ENCODE measurements at places on chromosomes 6 and 20.
A peak's percentile ranks its signal among the peaks of the same experiment; 100 is the strongest.

DNA sequence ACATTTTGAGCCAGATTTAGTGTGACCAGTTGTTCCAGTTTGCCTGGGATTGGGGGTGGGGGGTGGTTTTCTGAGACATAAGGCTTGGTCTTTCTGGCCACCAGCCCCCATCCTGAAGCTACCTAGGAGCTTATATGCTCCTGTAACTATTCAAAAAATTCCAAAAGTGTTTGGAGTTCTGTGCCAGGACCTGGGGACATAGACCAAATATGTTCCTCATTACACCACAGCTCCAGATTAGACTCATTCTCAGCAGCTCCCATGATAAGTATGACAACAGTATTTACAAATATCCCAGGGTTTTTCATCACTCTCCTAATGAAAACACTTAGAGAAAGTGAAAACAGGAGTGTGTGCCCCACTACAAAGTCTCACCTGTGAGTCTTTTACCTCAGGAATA lies 37.8 kb upstream of the RNF144B start:
- no peak for DNase-seq

- DNase-seq: no peak
Measured at GRCh38 chr6:141451511-141452353, 681.0 kb upstream of the GJE1 start.

GRCh38 chr6:32163559-32164258 lies 686 bp upstream of the EGFL8 start:
- DNase-seq: no peak

GRCh38 chr6:142856624-142857232 lies 88.2 kb downstream of the HIVEP2 start:
- peak; percentile 69 for DNase-seq

DNA sequence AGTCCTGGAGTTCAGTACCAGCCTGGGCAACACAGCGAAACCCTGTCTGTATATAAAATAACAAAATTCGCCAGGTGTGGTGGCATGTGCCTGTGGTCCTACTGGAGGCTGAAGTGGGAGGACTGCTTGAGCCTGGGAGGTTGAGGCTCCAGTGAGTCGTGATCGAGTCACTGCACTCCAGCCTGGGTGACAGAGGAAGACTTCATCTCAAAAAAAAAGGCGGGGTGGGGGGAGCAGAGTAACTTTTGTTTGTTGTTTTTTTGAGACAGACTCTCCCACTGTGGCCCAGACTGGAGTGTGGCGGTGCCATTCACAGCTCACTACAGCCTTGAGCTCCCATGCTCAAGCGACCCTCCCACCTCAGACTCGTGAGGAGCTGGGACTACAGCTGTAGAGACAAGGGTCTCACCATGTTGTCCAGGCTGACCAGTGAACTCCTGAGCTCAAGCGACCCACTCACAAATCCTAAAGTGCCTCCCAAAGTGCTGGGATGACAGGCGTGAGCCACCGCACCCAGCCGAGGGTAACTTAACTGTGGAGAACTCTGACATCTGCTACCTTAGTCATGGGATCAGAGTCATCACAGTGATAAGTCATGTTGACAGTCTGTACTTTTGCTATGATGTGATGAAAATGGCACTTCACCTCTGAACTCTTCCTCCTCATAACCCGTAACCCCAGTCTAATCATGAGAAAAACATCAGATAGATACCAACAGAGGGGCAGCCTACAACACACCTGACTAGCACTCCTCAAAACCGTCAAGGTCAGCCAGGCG lies 16.5 kb downstream of the PEDS1 start:
- DNase-seq: no peak

DNA sequence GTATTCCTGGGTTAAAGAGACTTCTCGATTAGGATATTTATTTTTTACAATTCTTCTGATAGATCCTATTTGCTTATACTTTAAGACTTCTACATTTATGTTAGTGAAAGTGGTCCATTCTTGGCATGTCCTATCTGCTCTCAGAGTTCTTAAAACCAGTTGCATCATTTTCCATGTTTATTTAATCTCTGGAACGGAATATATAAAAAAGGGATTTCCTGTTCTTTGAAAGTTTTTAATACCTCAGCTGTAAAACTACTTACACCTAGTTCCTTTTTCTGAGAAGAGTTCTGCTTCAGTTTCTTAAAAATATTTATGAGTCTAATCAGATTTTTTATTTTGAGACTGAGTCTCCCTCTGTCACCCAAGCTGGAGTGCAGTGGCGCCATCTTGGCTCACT lies 18.0 kb upstream of the MYL9 start:
- DNase-seq: no peak

- DNase-seq: no peak
Measured at GRCh38 chr20:22686097-22686496, 101.7 kb upstream of the FOXA2 start.

- DNase-seq: no peak
Measured at GRCh38 chr20:50546729-50547314, 36.6 kb downstream of the PTPN1 start.

- no peak for DNase-seq
Measured at GRCh38 chr6:37783025-37783855, 36.3 kb upstream of the ZFAND3 start.

DNA sequence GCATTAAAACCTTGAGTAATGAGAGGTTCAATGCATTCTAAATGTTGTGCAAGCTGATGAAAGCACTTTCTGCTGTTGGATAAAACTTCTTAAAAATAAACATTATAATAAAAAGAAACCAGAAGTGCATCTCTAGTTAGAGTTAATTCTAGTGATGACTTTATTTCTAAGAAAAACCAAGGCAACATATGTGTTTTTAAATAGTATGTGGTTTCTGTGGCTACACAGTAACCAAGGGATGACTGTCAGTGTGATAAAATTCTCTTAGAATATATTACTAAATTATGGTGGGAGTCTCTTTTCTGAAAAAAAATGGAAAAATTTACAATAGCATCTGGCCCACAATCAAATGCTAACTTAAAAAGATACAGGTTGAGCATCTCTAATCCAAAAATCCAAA lies 117.0 kb downstream of the ME1 start:
- DNase-seq: no peak

- no peak for DNase-seq
Measured at GRCh38 chr6:41594326-41594725, 43.9 kb upstream of the MDFI start.

DNA sequence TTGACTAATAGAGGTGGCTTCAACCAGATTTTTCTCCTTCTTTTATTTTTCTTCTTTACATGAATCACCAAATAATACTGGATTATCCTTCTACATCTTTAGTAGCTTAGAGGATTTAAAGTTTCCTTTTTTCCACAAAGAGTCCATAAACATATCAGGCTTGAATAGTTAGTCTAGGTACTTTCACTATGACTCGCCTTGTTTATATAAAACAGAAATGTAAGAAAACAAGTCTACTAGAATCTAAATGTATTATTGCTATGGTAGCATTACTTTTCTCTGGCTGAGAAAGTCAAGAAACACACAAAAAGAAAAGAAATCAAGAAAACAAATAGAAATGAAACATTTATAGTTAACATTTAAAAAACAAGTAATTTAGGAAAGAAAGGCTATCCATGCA lies 215.2 kb downstream of the PTPRK start:
- DNase-seq: no peak

- DNase-seq: no peak
Measured at GRCh38 chr6:18324706-18325042, 60.3 kb upstream of the DEK start.

DNA sequence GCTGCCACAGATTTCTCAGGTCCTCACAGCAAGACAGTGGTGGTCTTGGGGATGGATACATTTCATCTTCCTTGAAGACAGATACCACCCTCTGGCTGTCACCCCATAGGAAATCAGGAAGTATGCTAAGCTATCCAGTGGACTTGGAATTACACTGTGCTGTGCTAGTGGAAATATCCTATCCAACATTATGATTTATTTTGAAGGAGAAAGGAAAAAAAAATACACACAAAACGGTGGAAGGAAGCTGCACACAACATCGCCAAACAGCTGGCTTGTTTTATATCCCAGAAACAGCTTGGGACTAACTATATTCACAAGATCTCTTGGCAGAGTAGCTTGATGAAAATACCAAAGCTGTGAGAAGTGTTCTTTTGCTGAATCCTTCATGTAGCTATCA lies 257.6 kb downstream of the LAMA2 start:
- no peak for DNase-seq

DNA sequence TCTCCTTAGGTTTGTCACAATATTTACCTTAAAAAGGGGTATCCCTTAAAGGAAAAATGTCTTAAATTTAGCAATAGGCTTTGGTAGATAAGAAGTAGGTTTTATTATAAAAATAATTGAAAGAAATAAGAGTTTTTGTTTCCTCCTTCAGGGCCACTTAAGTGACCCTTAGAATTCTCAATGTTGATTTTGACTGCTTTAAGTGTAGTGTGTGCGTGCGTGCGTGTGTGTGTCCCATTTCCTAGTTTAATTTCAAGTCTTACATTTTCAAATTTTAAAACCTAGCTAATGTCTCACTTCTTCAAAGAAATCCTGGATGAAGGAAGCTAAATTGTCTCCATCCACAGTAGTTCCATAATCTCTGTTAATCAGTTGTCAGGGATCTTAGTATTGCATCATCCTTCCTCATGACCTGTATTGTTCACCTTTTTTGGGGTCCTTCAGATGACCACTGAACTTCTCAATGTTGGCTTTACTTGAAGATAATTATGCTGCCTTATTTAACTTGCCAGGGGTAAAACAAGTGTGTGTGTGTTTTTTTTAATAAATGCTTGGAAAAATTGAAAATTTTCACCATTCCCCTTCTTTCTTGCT lies 50.7 kb upstream of the TFB1M start:
- DNase-seq: no peak

- DNase-seq: no peak
Measured at GRCh38 chr6:36508532-36508931, 38.7 kb downstream of the STK38 start.

GRCh38 chr6:3393836-3394202 lies 63.0 kb downstream of the SLC22A23 start:
- no peak for DNase-seq

DNA sequence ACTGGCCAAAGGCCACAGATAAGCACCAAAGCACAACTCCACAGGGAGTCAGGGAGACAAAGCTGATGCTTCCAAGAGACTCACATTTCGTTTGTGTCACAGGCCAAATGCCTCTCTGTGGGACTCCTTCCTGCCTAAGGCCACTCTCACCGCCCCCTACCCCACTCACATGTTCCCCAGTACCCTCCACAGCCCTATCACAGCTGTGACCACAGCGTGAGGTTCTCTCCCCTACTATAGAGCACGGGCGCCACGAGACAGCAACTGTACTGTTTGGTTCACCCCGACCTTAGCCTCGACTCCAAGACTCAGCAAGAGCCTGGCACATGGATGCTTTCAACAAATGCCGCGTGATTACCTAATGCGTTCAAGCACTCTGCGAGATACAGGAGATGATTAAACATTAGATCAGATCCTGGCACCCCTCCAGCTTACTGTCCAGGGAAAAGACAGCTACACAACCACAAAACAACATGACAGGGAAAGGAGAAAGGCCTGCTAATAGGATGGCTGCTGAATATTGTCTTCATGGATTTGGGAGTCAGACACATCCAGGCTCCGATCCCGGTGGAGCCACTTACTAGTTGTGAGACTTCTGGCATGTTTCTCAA lies 105.5 kb downstream of the AGPAT4 start:
- DNase-seq: no peak

DNA sequence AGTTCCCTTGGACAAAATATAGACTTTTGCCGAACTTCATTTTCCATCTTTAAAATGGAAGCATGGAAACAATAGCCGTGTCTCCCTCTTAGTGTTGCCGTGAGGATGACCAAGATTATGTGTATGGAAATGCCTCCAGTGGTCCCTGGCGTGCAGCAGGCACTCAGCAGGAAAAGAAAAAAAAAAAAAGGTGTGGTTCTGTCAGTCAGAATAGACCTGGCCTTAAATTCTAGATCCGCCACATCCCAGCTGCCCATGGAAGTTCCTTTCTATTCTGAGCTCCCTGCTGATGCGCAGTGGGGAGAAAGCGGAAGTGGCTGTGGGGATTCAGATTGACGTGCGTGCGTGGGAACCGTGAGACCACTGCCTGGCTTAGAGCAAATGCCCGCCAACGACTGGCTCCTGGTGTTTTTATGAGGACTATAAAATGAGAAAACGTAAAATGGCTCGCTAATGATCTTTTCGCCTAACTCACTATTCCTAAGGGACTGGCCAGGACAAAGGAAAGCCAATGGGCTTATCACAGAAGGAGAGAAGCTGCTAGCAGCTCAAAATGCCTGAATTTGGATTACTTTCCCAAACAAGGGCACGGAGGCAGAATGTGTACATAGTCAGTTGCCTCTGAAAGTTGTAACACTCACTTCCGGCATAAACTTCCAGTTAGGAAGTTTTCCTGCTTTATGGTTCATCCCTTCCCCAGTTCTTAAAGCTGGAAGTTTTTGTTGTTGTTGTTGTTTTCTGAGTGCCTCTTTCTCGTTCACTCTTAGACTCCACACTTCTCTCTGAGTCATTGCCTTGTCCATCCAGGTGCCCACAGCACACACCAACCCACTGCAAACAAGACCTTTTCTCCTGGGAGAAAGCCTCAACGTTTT lies 11.4 kb upstream of the PDE10A start:
- no peak for DNase-seq

DNA sequence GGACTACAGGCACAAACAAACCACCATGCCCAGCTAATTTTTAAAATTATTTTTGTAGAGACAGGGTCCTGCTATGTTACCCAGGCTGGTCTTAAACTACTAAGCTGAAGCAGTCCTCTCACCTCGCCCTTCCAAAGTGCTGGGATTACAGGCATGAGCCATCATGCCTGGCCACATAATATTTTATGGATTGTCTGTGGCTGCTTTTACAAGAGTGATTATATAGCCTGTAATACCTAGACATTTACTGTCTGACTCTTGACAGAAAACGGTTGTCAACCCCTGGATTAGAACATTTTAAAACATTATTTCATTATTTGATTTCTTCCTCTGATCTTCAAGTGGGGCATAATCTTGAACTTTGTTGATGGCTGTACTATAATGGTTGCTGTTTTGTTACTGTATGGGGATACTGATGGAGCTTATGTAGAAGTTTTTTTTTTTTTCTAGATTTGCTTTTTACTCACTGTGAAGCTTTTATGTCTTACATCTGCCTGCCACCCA lies 14.3 kb downstream of the PARD6B start:
- DNase-seq: no peak

GRCh38 chr6:158999154-158999665 lies 792 bp downstream of the RSPH3 start:
- DNase-seq: no peak

GRCh38 chr20:58544286-58544685 lies 29.1 kb upstream of the APCDD1L start:
- DNase-seq: no peak

GRCh38 chr6:13710552-13711323 lies 897 bp downstream of the RANBP9 start:
- peak; percentile 11 for DNase-seq

DNA sequence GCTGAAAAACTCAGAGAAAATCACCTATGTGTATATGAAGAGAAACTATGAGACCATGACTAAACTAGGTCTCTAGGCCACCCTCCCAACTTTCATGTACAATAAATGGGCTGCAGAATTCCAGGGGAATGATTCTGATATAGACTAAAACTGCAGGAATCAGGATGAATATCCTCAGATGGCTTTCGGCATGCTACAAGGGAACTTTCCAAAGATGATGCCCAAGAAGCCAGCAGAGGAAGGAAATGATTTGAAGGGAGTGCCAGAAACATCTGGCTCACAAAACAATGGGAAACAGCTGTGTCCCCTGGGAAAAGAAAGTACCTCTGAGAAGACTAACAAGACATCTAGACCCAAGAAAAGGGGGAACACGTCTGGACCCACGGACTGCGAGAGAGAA lies 41.1 kb downstream of the PLN start:
- no peak for DNase-seq
